Urinary bladder (tissue), 4 donors: ENCODE measurements at places on chromosomes 6 and 20.

- DNase-seq: no peak
Observed at GRCh38 chr6:91486200-91486599, 899.3 kb upstream of the MAP3K7 start.

GRCh38 chr6:154932515-154933027, 62.5 kb upstream of the TIAM2 start:
- DNase-seq: no peak

DNA sequence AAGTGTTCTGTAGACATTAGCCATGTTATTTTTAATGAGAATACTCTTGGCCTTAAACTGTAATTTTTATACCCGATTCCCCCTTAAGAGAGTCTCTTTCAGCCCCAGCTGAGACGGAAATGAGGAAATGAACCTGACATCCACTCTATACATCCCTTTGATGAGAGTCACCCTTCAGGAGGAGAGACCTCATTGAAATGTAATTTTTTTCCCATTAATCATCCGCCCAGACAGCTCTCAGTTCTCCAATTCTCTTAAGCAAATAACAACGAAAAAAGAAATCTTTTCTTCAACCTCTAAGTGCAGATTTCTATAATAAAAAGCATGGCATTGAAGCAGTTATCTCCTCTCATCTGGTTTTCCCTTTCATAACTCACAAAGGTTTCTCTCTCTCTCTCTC, 243.8 kb upstream of the PMEPA1 start:
- DNase-seq: no peak

DNA sequence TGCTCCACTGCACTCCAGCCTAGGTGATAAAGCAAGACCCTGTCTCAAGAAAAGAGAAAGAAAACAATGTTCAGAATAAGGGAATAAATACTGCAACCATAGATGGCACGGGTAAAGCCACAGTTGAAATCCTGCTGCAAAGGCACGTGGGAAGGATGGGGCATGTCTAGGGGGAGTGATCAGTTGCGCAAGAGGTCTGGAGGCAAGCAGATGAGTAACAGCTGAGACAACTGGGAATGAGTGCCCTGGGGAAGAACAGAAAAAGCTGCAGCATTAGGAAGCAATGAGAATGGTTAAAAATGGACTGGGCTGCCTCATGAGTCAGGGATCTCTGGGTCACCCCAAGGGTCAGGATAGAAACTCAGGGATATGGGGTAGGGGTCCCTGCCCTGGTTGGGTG, 96.3 kb downstream of the GMPR start:
- DNase-seq: no peak

GRCh38 chr6:46329568-46329967, 158.8 kb upstream of the ENPP5 start:
- no peak for DNase-seq

DNA sequence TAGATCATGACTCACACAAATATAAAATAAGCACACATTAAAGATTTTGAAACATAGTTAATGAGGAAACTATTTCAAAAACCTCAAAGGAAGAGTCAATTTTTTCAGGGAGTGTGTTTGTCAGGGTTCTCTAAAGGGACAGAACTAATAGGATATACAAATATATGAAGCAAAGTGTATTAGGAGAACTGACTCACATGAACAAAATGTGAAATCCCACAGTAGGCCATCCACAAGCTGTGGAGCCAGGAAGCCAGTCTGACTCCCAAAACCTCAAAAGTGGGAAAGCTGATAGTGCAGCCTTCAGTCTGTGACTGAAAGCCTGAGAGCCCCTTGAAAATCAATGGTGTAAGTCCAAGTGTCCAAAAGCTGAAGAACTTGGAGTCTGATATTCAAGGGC, 898.0 kb upstream of the EYS start:
- DNase-seq: no peak

- no peak for DNase-seq
Observed at GRCh38 chr6:129353067-129353466, 356.9 kb downstream of the ARHGAP18 start.

DNA sequence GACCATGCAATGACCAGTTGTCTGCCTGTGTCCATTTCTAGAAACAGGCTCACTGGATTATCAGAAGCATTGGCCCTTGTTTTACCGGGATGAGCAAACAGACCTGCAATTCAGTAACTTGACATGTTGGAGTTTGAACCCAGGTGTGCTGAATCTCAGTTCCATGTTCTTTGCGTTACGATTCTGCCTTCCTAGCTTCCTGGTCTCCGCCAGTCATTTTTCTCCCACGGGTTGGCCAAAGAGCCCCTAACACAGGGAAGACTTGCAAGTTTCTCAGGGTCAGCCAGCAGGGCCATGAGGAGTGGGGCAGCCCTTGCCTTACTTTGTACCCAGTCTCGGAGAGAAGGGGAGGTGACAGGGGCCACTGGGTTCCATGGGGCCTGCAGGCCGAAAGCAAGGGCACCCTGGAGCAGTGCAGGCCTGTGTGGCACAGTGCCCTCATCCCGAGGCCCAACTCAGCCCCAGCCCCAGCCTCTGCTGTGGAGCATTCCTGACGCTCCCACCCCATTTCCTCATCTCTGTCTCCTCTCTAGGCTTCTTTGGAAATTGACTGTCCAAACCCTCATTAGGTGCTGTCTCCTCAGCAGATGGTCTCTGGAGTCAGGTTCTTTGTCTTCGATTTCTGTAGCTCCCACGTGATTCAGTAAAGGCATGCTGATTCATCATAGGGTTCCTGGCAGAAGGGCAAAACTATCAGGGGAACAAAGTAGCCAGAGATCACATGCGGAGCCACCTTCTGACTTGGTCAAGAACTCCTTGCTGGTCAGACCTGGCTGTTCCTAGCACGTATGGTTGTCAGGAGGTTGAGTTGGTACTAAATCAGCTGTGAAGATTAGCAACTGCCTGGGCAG, 23.6 kb downstream of the CDS2 start:
- DNase-seq: no peak

- DNase-seq: no peak
Observed at GRCh38 chr6:44868335-44868668, 459.8 kb upstream of the RUNX2 start.

DNA sequence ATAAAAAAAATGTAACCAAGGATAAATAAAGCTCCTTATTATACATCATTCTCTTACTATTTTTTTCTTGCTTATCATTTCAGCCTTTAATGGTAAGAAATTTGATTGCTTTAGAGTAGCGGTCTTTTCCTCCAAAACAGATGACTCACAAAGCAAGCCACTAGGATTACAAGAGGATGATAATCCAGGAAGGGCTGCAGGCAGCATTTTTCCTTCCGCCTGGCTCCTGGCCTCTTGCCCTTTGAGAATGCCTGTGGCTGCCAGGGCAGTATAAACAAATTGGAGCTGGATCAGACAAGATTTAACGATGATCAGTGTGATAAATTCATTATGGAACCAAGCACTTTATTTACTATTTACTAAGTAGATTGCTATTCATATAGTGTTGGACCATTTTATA, 9.7 kb upstream of the FBXL4 start:
- DNase-seq: no peak
